ENCODE measurements at places on chromosomes 5 and 9.

- ATAC-seq, result no peak
Observed at GRCh38 chr5:94467346-94467953, 151.0 kb downstream of the KIAA0825 start.

- ATAC-seq, result no peak
Observed at GRCh38 chr9:93022066-93022465, 36.4 kb upstream of the SUSD3 start.

- ATAC-seq, result no peak
Observed at GRCh38 chr9:73154722-73155121, 3.1 kb downstream of the ANXA1 start.

GRCh38 chr5:1892211-1892610 lies 9.5 kb upstream of the IRX4 start:
- ATAC-seq, result no peak

GRCh38 chr5:78364005-78364404 lies 3.6 kb downstream of the SCAMP1 start:
- no peak for ATAC-seq
